Heart right ventricle (tissue), 16 donors: ENCODE measurements at places on chromosomes 2 and 18. TPM values are rescaled to one million over a fixed set of nuclear protein-coding genes. Genes with fewer than 3 reads are reported as not detected.

GRCh38 chr2:111710613-111711012 is 173.4 kb downstream of the ANAPC1 start:
- DNase-seq, result no peak

- no peak for DNase-seq
These were observed 27.2 kb upstream of the PDIA6 start for GRCh38 chr2:10839813-10840212.

GRCh38 chr2:175175896-175176295 is 5.6 kb downstream of the ATP5MC3 start:
- no peak for DNase-seq

DNA sequence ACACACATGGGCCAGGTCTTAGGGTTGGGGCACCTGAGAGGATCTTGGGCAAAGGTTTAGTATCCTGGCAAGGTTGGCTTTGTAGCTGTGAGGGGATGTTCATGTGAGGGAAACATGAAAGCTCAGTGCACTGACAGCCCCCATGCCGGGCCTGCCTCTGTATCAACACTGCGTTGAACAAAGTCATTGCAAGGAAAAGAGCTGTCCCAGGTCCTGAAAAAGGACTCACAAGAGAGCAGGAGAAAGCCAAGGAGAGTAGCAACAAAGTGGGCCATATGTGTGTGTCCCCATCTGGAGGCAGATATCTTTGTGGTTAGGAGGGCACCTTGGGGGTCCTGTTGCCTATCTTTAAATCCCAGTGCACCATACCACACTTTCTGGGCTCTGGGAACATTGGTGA is 237.8 kb upstream of the THSD7B start:
- DNase-seq, result no peak

DNA sequence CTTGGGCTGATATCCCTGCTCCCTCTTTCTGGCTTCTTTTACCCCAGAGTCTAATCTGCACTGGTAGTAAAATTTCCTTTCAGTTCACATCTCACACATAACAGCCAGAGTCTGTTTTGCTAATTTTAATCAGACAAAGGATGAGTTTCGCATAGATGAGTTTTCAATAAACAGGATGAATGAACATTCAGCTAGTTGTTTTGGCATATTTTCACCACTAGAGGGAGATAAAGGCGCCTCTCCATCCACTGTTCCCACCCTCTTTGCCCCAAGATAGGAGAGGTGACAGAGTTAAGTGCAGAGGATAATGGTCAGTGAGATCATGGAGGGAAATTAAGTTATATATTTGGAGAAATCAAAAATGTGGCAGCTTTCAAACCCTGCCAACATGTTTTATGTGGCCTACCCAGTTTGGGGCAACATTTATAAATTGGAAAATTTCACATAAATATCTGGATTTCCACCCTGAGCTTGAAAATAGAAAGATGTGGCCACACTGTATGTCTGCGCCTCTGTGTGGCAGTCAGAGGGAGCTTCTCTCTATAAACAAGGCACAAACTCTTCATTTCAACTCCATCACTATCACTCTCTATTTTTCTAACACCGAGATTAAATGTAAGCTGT is 48.5 kb upstream of the DTNA start:
- DNase-seq, result no peak

CDH2 gene
- polyA plus RNA-seq, result 50.3 TPM

TMEM185B gene
- 5.8 TPM for polyA plus RNA-seq
